ENCODE measurements at places on chromosomes 12 and 14.

GRCh38 chr14:68820119-68820518 lies 27.3 kb upstream of the ZFP36L1 start:
- DNase-seq = no peak

DNA sequence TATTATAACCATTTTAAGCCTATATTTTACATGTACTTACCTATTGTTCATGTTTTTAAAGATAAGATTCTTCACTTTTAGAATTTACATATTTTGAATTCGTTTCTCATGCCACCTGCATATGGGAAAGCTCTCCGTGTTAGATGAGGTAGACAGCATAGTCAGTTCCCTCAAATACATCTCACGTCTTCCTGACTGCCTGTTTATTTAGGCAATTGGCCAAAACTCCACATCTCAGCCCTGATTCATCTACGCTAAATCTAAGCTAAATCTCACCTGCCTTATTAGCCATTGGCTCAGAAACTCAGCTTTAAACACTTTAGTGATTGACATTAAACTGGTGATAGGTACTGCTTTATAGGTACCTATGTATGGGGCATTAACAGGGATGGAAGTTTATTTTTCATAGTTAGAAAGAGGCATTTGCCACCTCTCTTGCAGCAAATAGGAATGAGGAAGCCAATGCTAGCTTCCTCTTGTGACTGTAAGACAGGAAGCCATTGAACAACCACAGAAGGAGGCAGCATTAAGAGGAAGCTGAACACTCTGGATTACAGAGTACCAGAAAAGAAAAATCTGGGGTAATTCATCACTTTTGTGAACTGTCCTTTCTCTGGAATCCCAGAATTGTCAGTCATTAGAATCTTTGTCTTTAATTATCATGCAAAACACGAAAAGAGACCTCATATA lies 111.9 kb downstream of the LRFN5 start:
- DNase-seq = no peak

GRCh38 chr14:53412819-53413675 lies 259.9 kb upstream of the DDHD1 start:
- DNase-seq = peak; percentile 9

GRCh38 chr12:8564656-8565055 lies 24.0 kb upstream of the CLEC4E start:
- DNase-seq = no peak

GRCh38 chr14:101817501-101818001 lies 56.0 kb downstream of the PPP2R5C start:
- no peak for DNase-seq

- DNase-seq = no peak
These were observed 29.8 kb downstream of the NCOR2 start for GRCh38 chr12:124537525-124538193.

GRCh38 chr12:70367258-70368141 lies 1.4 kb downstream of the KCNMB4 start:
- peak; percentile 12 for DNase-seq

GRCh38 chr14:68865542-68865941 lies 72.7 kb upstream of the ZFP36L1 start:
- no peak for DNase-seq

GRCh38 chr14:30419037-30419436 lies 139.9 kb upstream of the G2E3 start:
- no peak for DNase-seq

GRCh38 chr12:114291389-114292060 lies 114.4 kb downstream of the TBX5 start:
- DNase-seq = no peak

- no peak for DNase-seq
These were observed 27.0 kb upstream of the RCOR1 start for GRCh38 chr14:102565331-102565887.

- no peak for DNase-seq
These were observed 111.4 kb downstream of the TMTC3 start for GRCh38 chr12:88253371-88253978.

GRCh38 chr12:1350934-1351240 lies 243.5 kb downstream of the FBXL14 start:
- DNase-seq = peak; percentile 40

- peak; percentile 91 for DNase-seq
These were observed 68.9 kb upstream of the NCOR2 start for GRCh38 chr12:124636138-124636978.

DNA sequence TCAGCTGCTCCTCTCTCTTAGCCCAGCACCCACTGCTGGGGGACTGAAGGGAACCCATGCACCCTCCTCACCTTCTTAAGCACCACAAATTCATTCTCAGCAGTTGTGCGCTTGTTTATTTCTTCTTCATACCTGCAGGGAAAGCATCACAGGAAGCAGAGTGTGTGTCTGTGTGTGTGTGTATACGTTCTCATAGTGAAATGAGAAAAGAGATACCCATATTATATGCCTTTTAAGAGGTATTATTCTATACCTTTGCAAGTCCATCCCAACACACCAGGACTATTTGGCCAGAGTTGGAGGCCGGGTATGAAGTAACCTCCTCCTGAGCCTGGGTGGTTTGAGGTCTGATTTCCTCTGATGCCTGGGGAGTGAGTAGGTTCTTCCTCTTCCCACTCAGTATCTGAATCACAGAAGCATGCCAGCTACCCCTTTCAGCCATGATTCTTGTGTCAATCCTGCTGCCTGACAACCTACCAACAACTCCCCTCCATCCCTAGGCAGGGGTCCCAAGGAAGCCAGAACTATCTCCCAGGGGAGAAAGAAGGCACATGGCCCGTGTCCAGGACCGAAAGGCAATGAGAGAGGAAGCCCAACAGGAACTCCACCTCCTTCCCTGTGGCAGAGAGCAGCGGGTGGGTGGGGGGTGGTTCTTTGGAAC lies 3.0 kb downstream of the KRT73 start:
- no peak for DNase-seq

DNA sequence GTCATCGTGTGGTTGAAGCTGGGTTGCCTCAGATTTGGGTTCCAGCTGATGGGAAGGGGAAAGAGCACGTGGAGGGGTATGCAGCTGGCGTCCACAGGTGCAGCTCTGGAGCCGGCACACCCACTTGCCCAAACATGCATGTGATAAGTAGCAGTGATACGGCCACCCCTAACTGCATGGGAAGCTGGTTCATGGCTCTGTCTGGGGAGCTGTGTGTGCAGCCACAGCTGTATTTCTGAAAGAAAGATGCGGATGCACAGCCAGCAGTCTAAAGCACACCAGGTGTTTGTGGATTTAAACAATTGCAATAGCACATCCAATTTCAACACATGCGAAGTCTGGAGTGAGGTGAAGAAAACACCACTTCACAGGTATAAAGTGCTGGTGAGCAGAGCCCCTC lies 181.4 kb downstream of the EFCAB11 start:
- DNase-seq = no peak

- no peak for DNase-seq
These were observed 5.3 kb upstream of the CDCA4 start for GRCh38 chr14:105026033-105026785.

GRCh38 chr12:67413577-67413976 lies 144.4 kb downstream of the CAND1 start:
- DNase-seq = no peak

GRCh38 chr14:59678352-59678751 lies 101.7 kb upstream of the CCDC175 start:
- no peak for DNase-seq

DNA sequence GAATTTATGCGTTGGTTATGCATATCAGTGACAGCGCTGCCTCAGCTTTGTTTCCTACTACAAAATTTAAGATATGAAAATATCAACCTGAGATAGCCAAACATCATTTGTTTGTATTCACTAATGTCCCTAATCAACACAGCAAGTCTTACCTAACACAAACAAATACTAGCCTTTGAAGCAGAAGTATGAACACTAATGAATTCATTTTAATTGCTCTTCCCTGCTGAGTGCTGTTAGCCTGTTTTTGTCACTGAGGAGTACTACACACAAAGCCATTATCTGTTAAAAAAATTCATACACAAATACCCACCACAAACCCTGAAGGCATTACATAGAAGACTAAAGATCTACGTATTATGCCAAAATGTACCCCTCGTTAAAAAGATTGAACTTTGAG lies 150.8 kb downstream of the HELB start:
- DNase-seq = no peak

- no peak for DNase-seq
These were observed 12.5 kb downstream of the BTG1 start for GRCh38 chr12:92133171-92133570.

DNA sequence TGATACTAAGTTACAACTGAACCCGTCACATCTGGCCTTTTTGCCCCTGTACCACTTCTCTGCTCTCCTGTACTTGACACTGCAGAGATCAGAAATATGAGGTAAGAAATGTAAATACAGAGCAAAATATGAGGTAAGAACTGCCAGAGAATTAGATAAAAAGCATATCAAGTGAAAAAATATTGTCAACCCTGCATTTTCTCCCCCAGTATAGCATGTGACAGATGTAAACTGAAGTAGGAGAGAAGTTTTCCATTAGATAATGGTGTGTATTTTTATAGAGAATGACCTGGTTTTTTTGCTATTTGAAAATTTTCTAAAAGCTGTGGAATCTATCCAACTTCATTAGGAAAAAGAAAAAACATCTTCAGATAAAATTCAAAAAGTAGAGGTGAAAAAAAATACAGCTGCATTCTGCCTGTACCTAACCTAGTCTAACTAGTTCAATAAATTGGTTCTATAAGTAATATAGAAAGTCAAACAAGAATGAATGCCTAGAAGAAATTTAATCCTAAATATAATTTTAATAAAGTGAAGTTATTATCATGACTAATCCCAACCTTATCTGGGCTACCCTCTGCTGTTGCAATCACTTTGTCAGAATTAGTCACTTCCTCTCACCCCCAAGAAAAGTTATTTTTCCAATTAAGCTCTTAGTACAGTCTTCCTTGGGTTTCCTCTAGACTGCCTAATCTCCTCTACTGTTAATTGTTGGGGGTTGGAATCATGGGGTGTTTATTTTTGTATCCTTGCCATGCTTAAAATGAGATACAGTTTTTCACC lies 210.0 kb downstream of the RASSF9 start:
- DNase-seq = no peak

DNA sequence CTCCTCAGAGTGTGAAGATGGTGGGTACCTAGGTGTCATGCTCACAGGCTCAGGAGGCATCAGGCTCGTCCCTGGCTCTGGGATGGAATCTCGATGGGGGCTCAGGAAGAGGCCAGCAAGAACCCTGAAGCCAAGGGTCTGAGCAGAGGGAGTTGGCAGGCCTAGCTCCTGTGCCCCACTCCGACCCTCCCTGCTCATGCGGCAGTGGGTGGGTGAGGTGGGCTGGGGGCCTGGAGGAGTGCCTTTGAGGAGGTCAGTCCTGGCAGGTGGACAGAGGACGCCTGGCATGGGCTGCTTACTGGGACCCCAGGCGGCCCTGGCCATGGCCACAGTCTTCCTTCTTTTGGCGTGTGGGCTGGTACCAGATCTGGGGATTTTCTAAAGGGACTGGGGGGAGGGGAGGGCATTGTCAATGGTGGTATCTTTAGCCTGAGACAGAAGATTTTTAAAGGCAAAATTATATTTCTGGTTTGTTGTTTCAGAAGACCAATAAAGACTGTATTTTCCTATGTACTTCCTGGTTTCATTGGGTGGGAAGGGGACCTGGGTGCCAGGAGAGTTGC lies 16.0 kb downstream of the LRTM2 start:
- no peak for DNase-seq

- no peak for DNase-seq
These were observed 922.7 kb downstream of the VRK1 start for GRCh38 chr14:97719931-97720330.

DNA sequence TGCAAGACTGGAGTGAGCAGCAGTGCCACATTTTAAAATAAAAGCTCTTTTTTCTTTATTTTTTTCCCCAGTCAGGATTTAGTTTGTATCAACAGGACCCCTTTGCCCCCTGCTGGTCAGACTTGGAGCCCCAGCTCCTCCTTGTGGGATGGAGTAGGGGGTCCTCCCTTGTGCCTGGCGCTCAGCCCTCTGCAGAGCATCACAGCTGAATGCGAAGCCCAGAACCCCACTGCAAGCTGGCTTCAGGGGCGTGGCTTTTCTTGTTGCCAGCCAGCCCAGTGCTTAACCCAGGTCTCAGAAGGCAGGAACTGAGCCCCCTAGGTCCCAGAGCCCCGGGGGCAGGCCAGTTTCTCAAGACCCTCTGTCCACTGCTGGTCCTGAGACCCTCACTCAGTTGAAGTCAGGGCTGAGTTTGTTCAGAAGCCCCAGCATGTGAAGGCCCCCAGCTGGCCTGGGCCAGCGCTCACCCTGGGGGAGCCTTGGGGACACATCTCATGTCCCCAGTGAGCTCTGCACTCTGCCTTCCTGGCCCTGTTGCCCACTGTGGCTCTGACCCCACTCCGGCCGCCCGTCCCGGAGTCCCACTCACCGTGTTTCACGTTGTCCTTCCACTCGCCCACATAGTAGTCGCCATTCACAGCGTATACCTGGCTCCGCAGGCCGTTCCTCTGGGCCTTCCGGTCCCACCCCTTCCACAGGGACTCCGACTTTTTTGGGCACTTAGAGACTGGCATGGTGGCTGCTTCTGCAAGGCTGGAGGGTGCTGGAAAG lies 519 bp downstream of the MORN3 start:
- DNase-seq = no peak

DNA sequence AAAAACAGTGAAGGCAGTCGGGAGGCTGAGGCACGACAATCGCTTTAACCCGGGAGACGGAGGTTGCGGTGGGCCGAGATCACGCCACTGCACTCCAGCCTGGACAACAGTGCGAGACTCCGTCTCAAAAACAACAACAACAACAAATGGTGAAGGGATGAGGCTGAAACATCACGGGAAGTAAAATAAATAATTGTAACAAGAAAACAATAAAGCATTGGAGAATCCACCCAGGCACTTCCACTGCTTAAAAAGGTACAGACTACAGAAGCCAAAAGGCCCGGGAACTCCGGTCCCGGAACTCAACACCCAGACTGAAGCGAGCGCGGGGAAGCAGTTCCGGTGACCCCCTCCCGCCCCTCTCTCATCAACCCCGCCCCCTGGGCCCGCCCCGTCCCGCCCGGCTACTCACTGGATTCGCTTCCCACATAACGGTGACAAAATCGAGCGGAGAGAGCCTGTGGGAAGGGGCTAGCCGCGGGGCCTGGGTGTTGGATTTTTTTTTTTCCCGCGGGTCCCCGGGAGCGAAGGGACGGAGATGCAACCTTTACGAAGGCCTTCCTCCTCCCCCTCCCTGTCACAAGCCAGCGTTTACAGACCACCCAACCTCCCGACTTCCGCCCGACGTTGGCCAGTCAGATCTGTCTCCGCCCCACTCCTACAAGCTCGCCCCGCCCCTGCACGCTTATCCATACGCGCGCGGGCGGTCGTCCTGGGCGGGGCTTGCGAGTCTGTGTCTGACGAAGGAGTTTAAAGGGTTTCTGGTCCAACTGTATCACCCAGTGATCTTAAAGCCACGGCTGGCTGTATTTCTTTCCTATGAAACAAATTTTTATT lies at the start of gene PARP11:
Gene PARP11 (minus strand): TSS at position 600 of the 837 bp plus-strand sequence. CDS start 170 bp downstream, at position 430.
- peak; percentile 99 for DNase-seq

DNA sequence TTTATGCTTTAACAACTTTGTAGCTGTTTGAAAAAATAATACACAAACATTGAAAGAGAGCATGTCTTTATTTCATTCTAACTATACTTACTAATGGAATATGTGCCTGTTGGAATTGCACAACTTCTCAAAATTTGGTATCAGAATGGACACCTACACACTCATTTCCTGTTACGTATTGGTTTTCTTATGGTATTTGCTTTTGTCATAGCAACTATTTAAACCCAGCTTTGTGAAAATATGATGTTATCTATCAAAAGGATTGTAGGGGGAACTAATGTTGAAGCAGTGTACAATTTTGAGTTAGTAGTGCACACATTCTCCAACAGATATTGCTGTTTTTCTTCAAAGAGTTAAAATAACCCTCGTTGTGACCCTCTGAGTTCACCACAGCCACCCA lies 52.6 kb downstream of the RBMS2 start:
- no peak for DNase-seq

GRCh38 chr12:53500142-53500775 lies 824 bp upstream of the TARBP2 start:
- no peak for DNase-seq

- DNase-seq = no peak
These were observed 156.1 kb upstream of the G2E3 start for GRCh38 chr14:30402846-30403245.
